Gastrocnemius medialis (tissue), 4 donors: ENCODE measurements at places on chromosomes 1 and 21. TPM values are rescaled to one million over a fixed set of nuclear protein-coding genes. Genes with fewer than 3 reads are reported as not detected.

- DNase-seq: no peak
Measured at GRCh38 chr21:35324372-35325220, 275.5 kb upstream of the RUNX1 start.

DNA sequence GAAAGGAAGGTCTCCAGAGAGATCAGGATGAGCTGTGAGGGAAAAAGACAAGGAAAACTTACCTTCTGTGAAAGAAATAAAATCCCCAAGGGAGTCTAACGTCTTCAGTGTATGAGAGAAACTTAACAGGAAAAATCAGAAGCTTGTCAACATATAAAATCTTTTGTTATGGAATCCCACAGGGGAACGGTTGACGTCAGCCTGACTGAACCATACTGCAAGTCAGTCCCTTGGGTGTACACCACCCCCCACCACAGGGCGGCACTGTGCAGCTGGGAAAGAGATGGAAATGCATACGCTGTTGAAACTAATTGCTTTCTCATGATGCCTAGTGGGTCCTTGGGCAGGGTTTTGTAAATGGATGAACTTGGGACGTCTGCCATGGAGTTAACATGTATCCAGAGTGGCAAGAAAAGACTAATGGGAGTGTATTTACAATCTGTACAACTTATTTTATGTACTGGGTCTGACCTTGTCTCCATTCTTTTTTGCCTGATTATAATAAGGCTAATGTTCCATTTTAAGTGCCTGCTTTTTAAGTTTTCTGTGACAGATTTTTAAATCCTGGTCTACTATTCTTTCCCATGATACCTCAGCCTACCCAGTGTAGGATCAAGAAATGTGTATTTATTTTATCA, 22.7 kb downstream of the UTP25 start:
- peak; percentile 13 for DNase-seq

GRCh38 chr1:30844631-30845030, 63.9 kb downstream of the SDC3 start:
- no peak for DNase-seq

DNA sequence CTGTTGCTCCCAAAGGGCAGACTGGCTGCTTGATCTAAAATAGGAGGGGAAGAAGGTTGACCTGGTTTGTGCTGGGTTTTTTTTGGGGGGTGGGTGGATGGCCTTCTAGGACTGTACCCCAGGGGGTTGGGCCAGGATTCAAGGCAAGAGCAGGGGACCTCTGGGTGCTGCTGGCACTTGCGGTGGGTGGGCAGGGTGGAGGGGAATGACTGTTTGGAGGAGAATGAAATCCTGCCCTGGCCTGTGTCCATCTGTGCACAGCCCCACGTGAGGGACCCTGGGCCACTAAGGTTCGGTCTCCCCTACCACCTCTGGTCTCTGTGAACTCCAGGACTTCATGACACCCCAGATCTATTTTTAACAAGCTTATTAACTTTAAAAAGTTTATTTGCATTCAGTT, 414.2 kb downstream of the PTPRU start:
- DNase-seq: no peak

GRCh38 chr1:5475572-5475971, 516.7 kb downstream of the NPHP4 start:
- DNase-seq: no peak

- DNase-seq: no peak
Measured at GRCh38 chr1:202791077-202791747, 17.0 kb downstream of the KDM5B start.

- no peak for DNase-seq
Measured at GRCh38 chr1:29232387-29232786, 1.7 kb upstream of the MECR start.

- peak; percentile 77 for DNase-seq
Measured at GRCh38 chr21:45136927-45137611, 62.7 kb downstream of the ADARB1 start.

GRCh38 chr1:240100371-240100934, 8.8 kb downstream of the FMN2 start:
- no peak for DNase-seq

The LHX8 gene
- total RNA-seq: not detected

The LCE7A gene
- total RNA-seq: not detected

The CFHR3 gene
- total RNA-seq: not detected
